ENCODE measurements at places on chromosomes 7 and 10.

- DNase-seq, result no peak
These were observed 621.3 kb downstream of the ANKRD7 start for GRCh38 chr7:118845791-118846190.

DNA sequence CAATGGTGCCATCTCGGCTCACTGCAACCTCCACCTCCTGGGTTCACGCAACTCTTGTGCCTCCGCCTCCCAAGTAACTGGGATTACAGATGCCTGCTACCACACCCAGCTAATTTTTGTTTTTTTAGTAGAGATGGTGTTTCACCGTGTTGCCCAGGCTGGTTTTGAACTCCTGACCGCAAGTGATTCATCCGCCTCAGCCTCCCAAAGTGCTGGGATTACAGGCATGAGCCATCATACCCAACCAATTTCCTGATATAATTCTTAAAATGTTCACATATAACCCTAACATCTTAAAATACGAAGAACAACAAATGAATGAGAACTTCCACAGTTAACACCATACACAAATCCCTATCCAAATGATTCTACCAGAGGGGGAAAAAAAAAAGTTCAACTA is 31.2 kb downstream of the BAIAP2L1 start:
- DNase-seq, result no peak

- DNase-seq, result no peak
These were observed 13.6 kb downstream of the PDLIM1 start for GRCh38 chr10:95277201-95277570.

DNA sequence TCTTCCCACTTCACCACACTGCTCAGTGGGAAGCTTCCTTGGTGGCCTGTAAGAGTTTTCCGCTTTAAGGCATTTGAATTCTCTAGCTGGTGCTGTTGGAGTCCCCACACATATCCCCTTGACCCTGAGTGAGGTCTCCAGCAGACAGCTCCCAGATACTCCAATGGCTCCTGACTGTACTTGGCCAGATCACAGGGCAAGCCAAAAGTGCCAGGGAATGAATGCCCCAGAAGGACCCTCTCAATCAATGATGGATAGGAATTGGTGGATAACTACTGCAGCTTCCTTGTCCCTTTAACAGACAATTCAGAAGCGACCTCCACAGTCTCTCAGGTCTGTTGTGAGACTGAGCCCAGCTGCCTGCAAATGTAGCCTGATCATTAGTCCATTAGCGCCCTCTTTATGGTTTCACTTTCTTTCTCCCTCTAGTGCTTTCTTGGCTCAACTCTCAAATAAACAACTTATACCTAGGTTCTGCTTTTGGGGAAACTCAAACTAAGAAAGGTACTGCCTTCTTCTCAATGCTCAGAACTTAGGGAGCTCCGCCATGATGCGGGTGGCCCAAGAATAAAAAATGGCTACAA is 283.0 kb downstream of the TCF7L2 start:
- no peak for DNase-seq

DNA sequence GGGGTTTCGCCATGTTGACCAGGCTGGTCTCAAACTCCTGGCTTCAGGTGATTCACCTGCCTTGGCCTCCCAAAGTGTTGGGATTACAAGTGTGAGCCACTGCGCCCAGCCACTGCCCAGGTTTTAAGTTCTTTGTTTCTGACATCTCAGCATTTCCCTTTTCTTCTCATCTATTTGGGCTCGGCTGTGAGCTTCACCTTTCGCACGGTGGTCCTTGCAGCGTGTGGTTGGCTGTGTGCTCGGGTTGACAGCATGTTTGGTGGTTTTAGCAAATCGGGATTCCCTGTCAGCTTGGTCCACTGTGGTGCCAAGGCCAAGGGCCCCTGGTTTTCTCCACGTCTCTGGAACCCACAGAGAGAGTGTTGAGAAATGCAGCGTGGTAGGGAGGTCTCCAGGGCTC is 138.8 kb downstream of the DNAJB6 start:
- no peak for DNase-seq

DNA sequence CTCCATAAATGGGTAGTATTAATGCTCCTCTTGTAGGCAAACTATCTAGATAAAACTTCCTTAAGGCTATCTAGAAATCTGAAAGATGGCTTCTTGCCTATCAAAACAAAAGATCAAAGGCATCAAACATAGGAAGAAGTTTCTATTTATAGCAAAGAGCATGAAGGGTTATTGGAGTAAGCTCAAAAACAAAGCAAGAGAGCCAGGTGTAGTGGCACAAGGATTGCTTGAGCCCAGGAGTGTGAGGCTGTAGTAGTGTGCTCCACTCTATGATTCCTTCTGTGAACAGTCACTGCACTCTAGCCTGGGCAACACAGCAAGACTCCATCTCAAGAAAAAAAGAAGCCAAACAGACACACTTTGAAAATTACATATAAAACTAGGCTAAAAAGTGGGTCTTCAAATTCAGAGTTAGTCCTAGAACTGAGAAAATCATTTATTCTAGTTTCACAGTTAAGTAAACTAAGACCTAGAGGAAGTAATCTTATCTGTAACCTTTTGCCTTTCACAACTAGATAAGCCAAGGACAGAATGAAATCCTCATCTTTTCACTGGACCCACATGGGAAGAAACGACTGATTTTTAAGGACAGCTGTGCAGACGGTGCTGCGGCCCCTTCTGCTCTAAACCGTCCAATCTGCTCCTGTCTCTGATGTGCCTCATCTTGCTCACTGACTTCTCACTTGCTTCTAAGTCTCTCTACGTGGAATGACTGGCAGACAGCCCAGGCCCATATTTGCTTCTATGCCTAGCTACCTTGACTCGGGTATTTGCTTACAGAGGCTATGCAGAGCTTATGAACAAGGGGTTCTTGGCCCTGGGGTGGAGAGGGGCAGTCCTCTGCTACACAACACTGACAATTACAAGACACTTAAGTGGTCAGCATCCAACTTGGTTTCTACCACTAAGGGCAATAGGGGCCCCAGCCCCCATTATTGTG is 50.0 kb downstream of the ESYT2 start:
- DNase-seq, result no peak

DNA sequence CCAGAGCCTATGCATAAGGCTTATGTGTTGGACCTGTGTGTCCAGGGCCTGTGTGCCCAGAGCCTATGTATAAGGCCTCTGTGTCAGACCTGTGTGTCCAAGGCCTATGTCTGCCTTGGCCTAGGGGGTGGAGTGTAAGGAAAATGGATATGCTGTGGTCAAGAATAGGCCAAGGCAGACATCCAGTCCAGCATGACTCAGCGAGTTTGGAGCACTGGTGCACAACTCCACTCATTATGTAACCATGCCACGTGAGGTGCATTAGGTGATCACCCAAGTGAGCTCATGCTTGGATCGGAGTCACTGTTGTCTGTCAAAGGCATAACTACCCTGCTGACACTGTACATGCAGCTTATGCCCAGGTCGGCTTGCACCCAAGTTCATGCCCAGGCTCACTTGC is 238.9 kb downstream of the CACNA2D1 start:
- DNase-seq, result no peak

GRCh38 chr7:108331971-108332370 is 124.3 kb downstream of the NRCAM start:
- DNase-seq, result no peak

DNA sequence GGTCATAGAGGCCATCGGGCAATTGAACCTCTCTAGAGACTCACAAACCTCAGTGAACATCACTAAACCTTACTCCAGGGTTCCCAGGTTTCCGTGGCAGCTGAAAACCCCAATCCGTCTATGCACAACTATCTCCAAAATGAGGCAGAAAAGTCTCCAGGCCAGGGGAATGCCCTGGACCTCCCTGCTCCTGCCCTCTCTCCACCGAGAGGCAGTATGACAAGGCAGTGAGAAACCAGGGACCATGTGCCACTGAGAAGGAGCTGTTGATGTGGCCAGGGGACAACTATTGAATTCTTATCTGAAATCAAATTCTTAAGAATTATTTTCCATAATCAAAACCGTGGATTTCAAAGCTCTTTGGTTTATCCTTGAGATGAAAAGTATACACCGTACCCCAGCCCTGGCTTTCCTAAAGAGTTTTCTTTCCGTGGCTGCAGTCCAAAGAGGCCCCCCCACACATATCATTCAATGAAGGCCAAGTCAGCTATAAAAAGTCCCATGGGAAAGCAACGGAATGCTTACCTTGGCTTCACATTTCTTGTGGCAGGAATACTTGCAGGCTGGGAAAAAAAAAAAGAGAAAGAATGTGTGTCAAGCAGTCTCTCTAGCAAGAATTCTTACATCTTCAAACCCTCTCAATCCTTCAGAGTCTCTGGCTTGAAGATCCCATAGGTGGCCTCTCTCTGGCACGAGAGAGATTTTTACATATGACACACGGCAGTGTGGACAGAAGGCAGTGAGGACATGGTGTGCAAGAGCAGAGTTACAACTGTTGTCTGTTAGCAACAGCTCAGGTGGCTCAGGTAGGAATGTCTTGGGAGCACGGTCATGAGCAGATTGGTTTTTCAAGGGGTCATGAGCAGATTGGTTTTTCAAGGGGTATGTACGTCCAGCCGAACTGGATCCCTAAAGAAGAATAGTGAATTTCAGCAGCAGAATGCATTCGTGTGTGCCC is 75.2 kb downstream of the TNS3 start:
- no peak for DNase-seq

DNA sequence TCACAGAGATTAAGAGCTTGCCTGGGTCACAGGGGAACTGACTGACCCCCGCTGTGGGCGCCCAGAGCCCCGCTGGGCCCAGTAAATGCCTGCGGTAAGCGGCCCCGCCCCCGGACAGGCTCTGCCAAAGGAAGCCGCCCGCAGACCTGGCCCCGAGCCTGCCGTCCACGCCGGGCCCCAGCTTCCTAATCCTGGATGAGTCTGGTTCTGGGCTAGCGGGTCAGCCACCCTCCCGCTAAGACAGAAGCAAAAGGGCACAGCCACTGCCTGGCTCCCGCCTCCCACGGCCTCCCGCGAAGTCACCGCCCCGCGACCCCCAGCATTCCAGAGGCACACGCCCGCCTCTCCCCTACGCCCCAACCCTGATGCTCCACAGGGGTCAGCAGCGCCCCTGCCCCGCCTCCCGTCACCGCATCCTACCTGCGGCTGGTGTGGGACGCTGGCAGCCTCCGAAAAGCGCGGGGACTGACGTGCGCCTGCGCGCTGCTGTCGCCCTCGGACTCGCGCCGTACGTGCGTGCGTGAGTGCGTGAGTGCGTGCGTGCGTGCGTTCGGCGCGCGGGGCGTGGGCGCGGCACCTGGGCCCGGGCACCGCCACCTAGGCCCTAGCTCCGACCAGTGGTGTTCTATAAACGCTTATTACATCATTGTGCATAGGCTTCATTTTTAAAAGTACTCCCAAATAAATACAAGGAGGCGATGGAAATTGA is at the start of gene FIGNL1:
Gene FIGNL1, minus strand, starts transcription at position 470 of the 709 bp plus-strand sequence. CDS start 3,063 bp downstream, outside the sequence.
- DNase-seq, result peak; percentile 73

- no peak for DNase-seq
These were observed 149.3 kb upstream of the SHH start for GRCh38 chr7:155961241-155962190.

GRCh38 chr7:31146538-31146937 is 94.4 kb downstream of the ADCYAP1R1 start:
- no peak for DNase-seq

DNA sequence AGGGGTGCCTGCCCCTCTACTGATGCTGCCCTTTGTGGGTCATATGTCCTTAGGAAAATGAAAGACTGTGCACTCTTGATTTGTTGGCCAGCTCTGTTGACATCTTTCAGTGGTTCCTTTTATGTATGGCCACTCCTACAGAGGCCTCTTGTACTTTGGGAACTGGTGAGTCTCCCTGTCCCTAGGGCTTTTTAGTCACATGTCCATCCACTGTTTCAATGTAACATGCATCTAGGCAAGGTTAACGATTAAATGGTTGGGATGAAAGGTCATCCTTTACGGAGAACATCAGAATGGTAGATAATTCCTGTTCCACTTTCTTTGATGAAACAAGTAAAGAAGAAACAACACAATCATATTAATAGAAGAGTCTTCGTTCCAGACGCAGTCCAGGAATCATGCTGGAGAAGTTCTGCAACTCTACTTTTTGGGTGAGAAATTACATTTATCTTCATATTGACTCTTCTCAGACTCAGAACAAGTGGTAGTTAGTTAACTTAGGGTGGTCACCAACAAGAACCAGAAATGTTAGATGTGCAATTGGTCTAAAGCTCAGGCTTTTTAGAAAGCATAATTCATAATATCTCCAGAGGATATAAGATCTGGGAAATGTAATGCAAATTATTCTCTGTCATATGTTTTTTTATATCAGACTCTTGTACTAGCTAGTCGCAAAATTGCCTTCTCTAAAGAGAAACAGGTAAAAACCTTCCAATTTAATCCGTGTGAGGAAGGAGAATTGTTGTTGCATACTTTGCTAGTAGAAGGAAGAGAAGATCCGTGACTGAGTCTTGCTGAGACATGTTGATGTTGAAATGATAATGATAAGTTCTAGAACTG is at the start of gene ABCC2:
Gene ABCC2, plus strand, starts transcription at position 194 of the 840 bp plus-strand sequence. Its CDS starts 205 bp downstream, at position 399.
- no peak for DNase-seq

DNA sequence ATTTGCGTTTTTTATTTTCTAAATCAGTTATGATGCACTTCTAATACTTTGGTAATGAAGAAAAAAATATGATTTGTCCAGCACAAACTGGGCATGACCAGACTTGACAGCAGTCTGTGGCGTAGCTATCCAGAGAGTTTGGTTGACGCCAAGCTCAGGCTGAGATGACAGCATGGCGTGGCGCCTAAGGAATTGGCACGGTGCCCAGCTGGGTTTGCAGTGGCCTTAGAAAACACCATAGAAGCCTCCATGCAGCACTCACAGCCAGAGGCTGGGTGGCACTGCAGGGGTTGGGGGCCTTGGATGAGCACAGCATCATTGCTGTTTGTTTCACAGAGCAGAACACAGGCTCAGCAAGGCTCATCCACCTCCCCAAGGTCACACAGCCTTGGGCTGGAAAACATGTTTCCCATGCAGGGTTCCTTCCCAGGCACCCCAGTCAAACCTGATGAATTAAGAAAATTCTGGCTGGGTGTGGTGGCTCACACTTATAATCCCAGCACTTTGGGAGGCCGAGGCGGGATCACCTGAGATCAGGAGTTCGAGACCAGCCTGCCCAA is 88.9 kb downstream of the GTF2IRD1 start:
- DNase-seq, result no peak

GRCh38 chr10:24505759-24506158 is 217.9 kb downstream of the ARHGAP21 start:
- no peak for DNase-seq

DNA sequence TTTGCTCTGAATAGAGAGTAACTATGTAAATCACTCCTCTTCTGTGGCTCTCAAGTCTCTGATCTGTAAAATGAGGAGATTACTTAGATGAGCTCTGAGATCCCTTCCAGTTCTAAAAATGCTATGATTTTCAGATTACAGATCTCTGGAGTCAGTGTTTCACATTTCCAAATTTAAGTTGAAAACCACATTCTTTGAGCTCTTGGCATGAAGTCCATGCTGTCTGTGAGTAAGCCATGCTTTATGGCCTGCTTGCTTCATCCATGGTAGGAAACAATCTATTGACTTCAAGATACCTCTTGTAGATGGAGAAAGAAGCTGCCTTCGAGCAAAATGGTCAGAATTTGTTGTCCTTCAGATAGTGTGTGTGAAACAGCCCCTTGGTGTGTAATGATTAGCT is 64.9 kb downstream of the CELF2 start:
- no peak for DNase-seq

DNA sequence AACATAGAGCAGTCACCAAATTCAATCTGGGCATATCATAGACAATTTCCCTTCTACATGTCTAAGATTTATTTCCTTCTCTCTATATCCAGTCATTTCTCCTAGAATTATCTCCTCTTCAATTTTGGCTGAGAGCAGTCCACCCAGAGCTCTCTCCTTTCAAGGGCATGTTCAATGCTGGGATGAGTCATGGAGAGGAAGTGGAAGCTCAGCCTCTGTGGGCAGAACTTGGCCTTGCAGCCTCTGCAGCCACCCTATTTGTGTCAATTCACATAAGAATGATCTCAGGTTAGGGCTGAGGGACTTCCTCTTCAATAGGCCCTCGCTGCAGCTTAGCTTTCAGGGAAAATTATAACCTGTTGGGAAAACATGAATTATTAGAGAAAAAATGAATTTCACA is 560.8 kb downstream of the POM121L12 start:
- DNase-seq, result no peak
